ENCODE measurements at places on chromosomes 11 and 22.

GRCh38 chr11:19730373-19730772 is 17.7 kb downstream of the NAV2 start:
- no peak for DNase-seq

- no peak for DNase-seq
These were observed 112.2 kb downstream of the SBF2 start for GRCh38 chr11:10181811-10182210.

DNA sequence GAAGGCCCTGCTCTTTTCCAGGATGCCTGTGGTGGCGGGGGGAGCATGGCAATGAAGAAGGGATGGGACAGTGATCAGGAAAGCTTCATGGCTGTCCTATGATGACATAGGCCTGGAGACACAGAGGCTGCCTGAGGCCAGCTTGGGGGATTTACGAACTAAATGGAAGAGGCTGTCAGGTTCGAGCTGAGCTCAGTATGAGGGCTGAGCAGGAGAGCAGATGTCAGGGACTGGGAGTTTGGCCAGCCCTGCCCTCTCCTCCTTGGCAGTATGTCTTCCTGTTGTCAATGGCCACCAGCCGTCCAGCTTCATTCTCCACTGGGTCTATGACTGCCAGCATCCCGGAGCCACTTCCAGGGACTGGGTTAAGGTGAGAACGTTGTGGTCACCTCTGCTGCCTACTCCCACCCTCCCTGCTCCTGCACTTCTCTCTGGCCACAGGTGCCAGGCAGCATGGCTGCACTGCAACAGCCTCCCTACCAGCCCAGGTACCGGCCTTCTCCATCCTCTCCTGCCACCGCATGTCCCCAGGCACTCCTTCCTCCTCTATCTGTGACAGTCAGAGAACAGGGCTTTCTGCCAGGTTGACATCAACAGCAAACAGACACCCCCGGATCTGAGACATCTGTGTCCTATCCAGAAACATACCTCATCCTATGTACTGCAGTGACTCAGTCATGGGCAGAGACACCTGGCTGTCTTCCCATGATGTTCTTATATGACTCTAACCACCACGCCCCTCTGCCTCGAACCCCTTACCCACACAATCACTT is 75.1 kb downstream of the KIRREL3 start:
- DNase-seq = no peak

DNA sequence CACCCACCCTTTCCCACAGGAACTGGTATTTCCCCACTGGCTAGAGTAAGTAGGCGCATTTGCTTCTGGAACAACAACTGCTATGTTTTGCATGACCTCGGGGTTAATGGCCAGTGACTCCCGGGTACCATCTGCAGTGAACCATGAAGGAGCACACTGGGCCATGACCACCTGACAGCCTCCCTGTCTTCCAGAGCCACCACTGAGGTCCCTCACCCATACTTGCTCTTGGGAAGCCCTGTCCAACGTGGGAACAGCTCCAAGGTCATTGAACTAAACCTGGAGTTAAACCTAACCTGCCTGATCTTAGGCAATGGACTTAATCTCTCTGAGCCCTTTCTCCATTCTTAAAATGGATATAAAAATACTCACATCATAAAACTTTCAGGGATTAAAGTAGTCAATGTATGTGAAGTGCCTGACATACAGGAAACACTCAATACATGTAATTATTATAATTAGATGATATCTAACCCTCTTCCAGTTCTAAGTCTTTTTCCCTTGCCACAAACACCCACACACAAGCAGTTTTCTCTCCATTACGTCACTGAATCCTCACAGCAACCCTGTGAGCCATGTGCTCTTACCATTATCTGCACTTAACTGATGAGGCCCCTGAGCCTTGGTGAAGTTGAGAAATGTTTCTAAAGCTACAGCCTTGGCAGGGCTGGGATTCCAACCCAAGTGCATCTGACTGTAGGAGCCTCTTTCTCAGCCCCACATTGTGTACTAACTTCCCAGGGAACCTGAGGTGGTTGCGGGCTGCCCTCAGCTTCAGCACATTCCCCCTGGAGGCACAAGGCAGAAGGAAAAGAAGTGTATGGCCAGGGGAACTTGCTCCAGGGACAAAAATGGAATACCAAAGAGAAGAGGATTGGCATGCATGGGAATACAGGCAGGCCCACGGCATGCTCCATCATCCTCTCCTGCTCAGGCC is 74.5 kb upstream of the NCAM1 start:
- DNase-seq = no peak

DNA sequence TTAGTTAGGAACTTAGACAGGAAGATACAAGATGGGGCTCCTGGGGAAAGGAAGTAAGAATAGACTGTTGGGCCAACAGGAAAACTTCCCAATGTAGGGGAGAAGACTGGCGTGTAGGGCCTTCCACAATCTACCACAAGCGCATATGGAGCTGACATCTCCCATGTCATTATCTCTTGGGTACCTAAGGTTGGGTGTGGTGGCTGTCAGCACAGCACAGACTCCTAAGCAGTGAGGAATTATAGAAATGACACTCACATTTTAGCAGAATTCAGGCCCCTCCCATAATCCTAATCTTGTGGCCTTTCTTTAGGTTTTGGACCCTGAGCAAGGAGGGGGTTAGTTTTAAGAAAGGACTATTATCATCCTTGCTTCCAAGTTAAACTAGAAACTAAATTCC is 11.6 kb downstream of the TRIM21 start:
- DNase-seq = no peak

- DNase-seq = no peak
These were observed 81.5 kb upstream of the HORMAD2 start for GRCh38 chr22:29998627-29999384.

GRCh38 chr11:90251599-90251998 is 28.8 kb upstream of the CHORDC1 start:
- no peak for DNase-seq

GRCh38 chr11:94831529-94831928 is 63.4 kb downstream of the AMOTL1 start:
- no peak for DNase-seq

DNA sequence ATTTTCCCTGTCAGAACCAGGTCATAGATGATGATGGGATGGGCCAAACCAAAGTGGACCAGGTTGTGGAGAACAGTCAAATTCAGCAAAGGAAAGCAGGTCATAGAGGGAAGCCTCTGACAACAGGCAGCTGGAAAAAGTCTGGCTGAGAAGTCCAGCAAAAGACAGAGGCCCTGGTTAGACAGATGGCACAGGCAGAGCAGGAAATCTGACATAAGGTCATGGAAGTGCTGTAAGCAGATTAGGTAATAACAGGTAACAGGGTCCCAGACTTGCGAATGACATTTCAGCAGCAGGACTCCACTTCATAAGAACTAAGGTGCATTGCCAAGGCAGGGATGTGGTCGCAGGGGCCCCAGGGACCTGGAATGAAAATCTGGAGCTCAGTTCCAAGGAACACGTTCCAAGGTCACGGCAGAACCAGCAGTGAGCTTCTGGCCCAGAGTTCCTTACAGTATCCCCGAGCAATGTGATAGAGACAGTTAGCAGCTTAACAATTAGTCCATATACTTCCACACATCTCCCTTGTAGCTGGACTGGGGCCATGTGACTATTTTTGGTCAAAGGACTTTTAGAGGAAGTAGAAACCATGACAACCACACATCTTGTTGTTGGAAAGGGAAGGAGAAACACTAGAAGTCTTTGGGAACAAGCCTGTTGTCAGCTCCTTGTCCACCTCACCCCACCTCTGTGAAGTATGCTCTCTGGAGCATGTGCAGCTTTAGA is 75.4 kb downstream of the ME3 start:
- no peak for DNase-seq

- DNase-seq = no peak
These were observed 4.5 kb upstream of the CDC42EP2 start for GRCh38 chr11:65310215-65310614.

DNA sequence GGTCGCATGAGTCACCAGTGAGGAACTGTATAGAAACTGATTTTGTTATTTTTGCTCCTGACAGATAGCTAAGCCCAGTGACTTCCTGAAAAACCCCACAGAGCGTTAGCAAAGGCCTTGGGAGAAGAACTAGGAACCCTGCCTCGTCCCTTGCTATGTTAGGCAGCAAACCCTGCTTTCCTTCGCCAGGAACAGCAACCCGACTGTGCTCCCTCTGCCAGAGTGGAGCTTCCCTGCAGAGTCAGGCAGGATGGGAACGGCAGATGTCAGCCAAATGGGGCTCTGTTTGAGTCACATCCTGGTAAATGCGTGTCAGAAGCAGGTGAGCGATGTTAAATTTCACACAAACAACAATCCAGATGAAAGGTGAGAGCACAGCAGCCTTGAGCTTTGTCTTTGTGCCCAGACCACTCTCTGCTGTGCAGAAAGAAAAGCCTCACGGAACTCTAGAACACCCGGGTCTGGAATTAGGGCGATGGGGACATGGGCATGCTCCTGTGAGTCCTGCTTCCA is 186.6 kb downstream of the ADAMTS15 start:
- no peak for DNase-seq

- no peak for DNase-seq
These were observed 7.1 kb downstream of the LARGE2 start for GRCh38 chr11:45929486-45930030.

DNA sequence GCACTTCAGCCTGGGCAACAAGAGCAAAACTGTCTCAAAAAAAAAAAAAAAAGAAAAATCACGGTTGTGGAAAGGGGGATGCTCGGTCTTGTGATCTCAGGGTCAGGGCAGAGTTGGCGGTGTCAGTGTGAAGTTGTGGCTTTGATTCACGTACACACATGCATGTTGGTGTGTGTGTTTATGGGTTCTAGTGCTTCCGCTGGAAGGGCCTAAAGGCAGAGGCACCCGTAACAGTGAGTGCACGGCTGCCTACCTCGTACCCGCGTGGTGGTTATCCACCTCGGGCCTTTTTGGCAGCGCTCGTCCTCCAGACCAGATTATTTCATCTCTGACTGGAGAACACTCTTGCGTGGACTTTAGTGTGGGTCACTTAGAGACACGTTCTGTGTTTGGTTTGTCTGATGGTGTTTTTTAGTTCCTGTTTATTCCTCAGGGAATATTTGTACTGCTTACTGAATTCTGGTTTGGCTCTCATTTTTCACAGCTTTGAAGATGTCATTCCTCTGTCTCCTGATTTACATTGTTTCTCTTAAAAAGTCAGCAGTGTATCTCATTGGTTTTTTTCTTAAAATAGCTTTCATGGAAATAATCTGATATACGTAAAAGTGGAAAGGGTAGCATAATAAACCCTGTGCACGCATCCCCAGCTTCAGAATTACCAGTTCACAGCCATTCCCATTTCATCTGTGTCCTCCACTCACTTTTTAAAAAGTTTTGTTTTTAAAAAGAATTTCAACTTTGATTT is 15.6 kb downstream of the ZBED4 start:
- no peak for DNase-seq

GRCh38 chr11:82529936-82530335 is 203.7 kb downstream of the FAM181B start:
- DNase-seq = no peak

- DNase-seq = peak; percentile 73
These were observed 28.8 kb upstream of the MOB2 start for GRCh38 chr11:1515082-1516060.

DNA sequence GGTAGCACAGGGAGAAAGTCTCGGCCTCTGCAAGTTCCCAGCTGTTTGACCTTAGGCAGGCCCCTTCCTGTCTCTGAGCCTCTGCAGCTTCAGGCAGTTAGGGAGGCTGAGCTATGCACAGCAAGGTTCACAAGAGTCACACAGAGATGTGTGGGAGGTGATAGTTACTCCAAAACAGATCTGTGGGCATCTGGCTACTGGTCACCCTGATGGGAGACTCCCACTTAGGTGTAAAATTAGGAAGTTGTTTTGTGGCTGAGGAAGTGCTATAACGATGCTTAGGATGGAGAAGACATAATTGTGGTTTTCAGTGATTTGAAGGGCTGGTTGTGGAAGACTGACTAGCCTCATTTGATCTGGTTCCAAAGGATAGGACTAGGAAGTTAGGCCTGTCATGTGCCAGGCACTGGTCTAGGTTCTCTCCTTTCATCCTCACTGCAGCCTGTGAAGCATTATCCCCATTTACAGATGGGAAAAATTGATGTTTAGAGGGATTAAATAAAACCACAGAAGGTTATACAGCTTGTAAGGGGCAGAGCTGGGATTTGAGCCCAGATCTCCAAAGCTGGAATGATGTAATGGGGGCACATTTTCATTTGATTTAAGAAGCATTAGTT is 13.5 kb downstream of the ACO2 start:
- DNase-seq = no peak

DNA sequence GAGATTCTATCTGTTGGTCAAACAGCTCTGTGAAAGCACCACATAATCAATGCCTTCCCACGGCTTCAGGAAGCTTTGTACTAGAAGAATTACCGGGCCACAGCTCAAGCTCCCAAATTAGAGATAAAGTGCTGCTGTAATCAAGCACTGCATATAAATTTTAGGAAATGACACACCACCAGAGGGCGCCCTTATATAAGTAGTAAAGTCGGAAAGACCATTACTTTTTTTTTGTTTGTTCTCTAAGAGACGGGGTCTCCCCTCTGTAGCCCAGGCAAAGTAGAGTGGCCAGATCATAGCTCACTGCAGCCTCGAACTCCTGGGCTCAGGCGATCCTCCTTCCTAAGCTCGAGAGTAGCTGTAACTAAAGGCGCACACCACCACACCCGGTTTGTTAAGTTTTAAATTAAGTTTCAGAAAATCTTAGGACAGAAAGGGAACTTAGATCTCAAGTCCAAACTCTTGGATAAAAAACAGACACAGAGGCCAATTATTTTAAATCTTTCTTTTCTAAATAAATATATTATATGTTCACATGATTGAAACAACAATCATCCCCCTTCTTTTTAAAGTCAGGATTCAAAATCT is 32.6 kb downstream of the PRCP start:
- DNase-seq = peak; percentile 49

DNA sequence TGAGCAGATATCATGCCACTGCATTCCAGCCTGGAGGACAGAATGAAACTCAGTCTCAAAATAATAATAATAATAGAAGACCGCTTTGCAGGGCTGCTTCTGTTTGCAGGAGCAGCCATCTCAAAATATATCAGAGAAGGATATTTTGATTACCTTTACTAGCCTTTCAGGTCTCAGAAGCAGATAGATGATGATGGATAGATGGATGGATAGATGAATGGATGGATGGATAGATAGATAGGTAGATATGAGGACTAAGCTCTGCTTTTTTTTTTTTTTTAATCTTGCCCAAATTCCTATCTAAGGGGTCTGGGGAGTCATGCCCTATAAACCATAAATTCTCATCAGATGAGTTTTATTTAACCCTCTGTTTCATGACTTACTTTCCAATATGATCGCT is 18.5 kb downstream of the APOBEC3H start:
- no peak for DNase-seq

DNA sequence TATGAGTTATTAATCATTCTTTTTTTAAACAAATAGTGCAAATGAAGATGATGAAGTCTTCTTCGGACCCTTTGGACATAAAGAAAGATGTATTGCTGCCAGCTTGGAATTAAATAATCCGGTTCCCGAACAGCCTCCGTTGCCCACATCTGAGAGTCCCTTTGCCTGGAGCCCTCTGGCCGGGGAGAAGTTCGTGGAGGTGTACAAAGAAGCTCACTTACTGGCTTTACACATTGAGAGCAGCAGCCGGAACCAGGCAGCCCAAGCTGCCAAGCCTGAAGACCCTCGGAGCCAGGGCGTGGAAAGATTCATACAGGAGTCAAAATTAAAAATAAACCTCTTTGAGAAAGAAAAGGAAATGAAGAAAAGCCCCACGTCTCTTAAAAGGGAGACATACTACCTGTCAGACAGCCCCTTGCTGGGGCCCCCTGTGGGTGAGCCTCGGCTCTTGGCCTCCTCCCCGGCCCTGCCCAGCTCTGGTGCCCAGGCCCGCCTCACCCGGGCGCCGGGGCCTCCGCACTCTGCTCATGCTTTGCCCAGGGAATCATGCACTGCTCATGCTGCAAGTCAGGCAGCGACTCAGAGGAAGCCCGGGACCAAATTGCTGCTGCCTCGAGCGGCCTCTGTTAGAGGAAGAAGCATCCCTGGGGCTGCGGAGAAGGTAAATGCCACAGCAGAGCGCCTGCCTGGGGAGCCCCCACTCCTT is 11.8 kb downstream of the GTSE1 start:
- DNase-seq = no peak
